ENCODE measurements at places on chromosomes 5 and 9.
A peak's percentile ranks its signal among the peaks of the same experiment; 100 is the strongest.

- peak; percentile 67 for DNase-seq
Observed at GRCh38 chr5:141992349-141992963, 20.4 kb downstream of the GNPDA1 start.

DNA sequence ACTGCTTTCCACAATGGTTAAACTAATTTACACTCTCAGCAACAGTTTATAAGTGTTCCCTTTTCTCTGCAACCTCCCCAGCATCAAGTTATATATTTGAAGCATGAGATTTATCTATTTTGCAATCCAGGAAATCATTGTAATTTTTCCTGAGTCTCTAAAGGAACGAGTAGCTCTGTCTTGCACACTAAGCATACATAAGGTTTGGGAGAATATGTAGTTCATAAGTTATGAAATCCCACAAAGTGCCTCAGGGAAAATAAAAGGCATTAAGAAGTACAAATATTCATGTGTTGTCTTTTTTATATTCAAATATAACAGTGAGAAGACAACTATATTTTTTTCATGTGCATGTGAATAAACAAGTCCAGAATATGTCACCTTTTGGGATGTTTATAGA lies 377.1 kb upstream of the RORB start:
- no peak for DNase-seq

GRCh38 chr9:81819859-81820546 lies 108.2 kb upstream of the SPATA31D4 start:
- DNase-seq: peak; percentile 17

GRCh38 chr9:16152276-16153101 lies 599.6 kb downstream of the CCDC171 start:
- no peak for DNase-seq

- DNase-seq: peak; percentile 72
Observed at GRCh38 chr5:174951151-174951780, 226.9 kb downstream of the MSX2 start.

DNA sequence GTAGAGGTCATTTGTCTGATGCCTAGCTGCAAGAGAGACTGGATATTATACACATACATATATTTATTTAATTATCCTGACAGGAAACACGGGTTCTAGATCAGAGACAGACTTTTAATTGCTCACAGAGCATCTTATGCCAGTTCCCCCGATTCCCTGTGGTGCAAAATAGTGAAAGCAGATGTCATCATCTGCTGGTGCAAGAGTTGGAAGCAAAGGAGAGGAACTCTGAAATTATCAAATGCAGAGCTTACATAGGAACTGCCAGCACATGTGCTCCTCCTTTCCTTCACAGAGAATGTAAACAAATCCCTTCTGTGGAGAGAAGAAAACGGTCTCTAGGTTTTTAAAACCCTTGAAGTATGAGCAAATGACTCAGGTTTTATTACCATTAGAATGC lies 69.3 kb downstream of the DTWD2 start:
- peak; percentile 51 for DNase-seq

DNA sequence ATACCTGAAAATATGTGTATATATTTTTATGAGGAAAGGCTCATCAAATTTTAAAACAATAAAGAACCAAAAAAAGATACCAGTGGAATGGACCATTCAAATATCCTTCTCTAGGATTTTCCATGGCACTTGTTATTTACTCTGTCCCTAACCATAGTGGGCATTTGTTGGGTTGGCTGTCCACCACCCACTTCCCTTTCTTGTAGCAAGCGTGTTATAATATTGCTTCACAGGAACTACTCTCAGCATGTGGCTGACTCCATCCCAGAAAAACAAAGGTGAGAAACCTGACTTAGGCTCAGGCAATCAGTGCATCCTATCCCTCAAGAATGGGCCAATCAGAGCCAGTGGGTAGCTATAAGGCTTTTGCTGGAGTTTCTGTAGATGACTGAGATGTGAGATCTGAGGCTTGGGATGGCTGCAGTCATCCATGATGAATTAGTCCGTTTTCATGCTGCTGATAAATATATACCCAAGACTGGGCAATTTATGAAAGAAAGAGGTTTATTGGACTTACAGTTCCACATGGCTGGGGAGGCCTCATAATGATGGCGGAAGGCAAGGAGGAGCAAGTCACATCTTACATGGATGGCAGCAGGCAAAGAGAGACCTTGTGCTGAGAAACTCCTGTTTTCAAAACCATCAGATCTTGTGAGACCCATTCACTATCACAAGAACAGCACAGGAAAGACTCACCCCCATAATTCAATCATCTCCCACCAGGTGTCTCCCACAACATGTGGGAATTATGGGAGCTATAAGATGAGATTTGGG lies 17.2 kb downstream of the C5orf63 start:
- no peak for DNase-seq

GRCh38 chr9:74556685-74557084 lies 59.5 kb downstream of the RORB start:
- no peak for DNase-seq

- DNase-seq: no peak
Observed at GRCh38 chr9:79779901-79780300, 208.1 kb downstream of the TLE4 start.
